ENCODE measurements at places on chromosomes 4 and X.

- DNase-seq = no peak
Observed at GRCh38 chr4:2796849-2797544, 4.1 kb downstream of the SH3BP2 start.

- DNase-seq = peak; percentile 62
Observed at GRCh38 chrX:13029887-13030771, 14.3 kb downstream of the FAM9C start.

GRCh38 chr4:174437324-174437723 lies 85.0 kb downstream of the HPGD start:
- DNase-seq = no peak

DNA sequence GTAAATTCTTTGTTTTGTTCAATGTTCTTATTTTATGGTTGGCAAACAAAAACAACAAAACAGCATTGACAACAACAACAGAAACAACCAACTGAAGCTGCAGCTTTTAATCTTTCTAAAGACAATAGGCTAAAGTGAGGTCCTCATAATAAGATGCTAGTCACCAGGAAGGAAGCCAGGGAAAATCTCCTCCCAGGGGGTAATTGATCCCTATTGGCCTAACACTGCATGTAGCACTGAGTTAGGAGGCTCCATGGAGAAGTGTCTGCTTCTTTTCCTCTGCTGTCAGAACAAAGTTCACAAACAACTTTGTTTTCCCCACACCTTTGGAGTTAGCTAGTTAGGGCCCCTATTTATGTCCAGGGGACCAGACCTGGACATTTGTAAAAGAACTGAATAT lies 4.7 kb upstream of the LRAT start:
- no peak for DNase-seq

DNA sequence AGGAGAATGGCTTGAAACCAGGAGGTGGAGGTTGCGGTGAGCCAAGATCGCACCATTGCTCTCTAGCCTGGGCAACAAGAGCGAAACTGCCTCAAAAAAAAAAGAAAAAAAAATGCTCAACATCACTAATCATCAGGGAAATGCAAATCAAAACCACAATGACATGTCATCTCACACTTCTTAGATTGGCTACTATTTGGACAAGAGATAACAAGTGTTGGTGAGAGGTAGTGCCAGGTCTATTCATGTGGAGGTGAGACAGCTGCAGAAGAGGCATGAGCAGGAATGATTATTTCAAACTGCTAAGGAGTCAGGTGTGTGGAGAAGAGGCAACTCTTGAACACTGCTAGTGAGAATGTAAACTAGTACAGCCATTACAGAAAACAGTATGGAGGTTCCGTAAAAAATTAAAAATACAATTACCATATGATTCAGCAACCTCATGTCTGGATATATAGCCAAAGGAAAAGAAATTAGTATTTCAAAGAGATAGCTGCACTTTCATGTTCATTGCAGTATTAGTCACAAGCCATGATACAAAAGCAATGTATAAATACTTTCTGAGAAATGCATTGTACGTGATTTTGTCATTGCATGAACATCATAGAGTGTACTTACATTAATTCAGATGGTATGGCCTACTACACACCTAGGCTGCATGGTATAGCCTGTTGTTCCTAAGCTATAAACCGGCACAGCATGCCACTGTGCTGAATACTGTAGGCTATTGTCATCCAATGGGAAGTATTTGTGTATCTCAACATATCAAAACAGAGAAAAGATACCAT lies 75.3 kb downstream of the TMEM144 start:
- no peak for DNase-seq

DNA sequence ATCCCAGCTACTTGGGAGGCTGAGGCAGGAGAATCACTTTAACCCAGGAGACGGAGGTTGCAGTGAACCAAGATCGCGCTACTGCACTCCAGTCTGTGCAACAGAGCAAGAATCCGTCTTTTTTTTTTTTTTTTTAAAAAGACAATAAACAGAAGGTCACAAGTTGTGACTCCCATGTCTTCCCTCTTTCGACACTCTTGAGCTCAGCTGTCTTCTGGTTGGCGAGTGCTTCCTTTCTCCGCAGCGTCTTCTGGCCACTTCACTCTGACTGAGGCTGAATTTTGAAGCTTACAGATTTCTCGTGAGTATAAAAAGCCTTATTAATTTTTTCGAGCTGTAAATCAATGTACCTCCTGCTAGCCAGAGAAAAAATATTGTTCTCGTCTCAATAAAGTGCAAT lies 124.9 kb downstream of the STOX2 start:
- DNase-seq = no peak

DNA sequence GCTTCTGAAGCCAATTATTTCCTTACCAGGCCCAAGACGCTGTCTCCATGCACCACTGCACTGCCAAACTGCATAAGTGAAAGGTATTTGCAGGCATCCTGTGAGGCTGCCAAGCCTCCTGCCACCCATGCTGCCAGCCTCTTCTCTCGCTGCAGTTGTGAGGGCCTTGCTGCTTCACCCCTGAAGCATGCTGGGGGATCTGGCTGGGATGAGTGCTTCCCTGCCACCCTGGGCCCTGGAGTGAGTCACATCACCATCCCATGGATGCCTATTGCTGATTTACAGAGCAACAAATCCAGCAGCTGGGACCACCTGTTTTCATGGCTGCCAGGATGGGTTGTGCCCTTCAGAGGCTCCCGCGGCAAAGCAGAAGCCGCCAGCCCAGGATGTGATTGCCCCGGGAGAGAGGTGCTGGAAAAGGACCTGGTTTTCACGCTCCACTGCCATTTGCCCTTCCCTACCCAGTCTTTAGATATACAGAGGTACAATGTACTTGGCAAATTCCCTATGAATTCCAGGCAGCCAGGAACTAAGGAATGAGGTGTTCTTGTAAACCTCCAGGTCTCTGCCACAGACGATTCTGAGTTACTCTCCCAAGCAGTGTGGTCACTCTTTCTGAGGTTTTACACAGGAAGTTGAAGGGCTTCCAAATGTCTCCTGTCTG lies 41.5 kb upstream of the PTCHD1 start:
- DNase-seq = no peak

DNA sequence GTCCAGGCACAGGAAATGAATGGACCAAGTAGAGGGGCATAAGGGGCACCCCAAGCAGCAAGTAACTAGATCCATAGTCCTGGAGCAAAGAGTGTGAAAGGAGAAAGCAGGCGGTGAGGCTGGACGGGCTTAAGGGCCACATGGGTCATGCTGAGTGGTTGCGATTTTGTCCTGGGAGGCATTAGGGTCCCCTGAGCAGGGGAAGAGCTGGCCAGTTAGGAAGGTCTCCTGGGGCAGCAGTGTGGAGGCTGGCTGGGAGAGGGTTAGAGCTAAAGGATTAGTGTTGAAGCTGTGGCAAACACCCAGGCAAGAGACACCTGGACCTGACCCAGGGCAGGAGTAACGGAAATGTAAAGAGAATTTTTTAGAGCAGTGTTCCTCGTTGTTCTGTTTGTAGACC lies 26.5 kb downstream of the MYOZ2 start:
- no peak for DNase-seq

DNA sequence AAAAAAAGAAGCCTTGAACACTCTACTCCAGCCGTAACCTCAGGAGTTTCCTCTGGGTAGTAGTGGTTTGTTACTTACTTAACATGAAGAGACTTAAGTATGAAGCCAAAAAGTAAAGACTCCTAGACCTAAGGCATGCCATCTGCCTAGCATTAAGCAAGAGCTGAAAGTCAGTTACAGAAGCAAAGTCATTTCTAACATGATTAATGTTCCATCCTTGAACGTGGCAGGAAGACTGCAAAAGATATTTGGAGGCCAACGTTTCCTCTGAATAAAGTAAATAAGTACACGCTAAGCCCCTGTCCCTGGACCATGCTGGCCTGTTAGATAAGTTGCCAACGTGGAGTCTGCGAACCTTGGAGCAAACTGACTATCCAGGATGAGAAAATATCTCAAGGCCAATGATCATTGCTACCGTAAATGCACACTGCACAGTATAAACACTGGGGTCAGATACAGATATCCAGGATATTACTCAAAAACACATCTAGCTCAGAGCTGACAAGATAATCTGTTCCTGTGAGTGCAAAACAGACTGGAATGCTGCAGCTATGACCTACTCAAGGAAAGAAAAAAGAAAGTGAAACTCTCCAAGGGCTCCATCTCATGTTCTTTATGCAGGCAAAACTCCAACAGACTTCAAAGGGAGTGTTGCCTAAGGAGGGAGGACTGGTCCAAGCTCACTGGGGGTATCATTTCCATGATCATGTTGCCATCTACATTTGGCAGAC lies 255.8 kb downstream of the COL25A1 start:
- no peak for DNase-seq

GRCh38 chrX:124378643-124379042 lies 32.3 kb downstream of the SH2D1A start:
- no peak for DNase-seq

- DNase-seq = no peak
Observed at GRCh38 chrX:53990171-53990570, 54.1 kb downstream of the PHF8 start.

DNA sequence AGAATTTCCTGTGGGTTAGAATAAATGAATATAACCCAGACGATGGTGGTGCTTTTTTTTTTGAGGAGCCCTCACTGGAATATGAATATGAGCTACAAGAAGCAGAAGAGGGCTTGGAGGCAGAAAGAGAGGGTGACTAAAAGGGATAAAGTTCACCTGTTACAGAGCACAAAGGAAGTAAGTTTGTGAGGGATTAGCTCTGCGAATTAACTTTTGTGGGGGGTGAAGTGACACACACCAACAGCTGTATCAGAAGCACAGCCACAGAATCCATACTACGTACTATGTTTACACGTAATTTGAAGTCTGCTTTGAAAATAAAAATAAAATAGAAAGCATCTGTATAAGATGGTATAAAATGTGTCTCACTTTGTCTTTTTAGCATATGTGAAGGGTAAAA lies 963.6 kb upstream of the DIAPH2 start:
- no peak for DNase-seq

- no peak for DNase-seq
Observed at GRCh38 chrX:57289089-57289488, 2.6 kb downstream of the FAAH2 start.

GRCh38 chr4:163679189-163679588 lies 184.7 kb downstream of the TMA16 start:
- DNase-seq = peak; percentile 6
